ENCODE measurements at places on chromosomes 5 and 9.
A peak's percentile ranks its signal among the peaks of the same experiment; 100 is the strongest.

DNA sequence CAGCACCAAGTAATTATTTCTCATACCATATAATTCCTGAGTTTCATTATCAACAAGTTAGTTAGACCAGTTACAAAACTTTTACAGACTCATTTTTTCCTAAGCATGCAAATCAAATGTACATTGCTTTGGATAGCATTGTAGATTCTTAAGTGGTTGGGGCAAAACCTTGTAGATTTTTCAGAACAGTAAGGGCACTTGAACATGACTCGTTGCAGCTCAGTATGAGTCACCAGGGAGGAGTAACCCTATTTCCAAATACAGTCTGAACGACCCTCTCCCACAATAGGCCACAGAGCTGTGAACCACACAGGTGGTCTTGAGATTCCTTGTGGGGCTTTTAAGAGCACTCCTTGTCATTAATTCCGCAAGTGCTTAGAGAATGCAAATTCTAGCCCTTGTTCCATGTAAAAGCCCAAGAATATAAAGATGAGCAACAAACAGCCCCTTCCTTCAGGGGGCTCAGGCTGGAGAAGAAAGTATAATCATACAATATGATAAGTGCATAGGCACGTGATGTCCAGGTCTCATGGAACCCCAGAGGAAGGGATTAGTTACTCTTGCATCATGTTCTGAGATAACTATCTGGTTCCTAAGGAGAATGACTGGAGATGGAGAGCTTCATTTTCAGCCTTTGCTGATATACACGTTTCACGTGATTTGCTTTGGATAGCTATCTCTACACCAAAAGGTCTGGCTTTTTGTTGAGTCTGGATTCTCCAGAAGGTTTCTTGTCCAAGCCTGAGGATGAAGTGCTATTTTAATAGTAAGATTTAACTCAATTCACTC is 295.7 kb downstream of the KCNN2 start:
- DNase-seq, result no peak

DNA sequence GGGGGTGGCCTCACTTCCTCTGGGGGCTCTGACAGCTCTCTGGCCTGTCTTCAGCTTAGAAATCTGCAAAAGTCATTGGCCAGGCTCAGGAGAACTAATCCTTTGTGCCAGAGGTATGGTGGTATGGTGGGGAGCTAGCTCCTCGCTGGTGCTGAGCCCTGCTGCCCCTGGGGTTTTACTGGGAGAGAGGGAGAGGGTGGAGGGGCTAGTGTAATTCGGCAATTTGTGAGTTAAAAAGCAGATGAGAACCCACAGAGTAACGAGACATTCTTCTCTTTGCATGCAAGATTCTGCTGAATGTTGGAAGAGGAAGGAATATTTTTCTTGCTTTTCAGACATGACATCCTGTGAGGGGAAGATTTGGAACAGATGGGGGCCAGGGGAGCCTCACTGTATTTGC is 65.5 kb upstream of the SPRY4 start:
- no peak for DNase-seq

DNA sequence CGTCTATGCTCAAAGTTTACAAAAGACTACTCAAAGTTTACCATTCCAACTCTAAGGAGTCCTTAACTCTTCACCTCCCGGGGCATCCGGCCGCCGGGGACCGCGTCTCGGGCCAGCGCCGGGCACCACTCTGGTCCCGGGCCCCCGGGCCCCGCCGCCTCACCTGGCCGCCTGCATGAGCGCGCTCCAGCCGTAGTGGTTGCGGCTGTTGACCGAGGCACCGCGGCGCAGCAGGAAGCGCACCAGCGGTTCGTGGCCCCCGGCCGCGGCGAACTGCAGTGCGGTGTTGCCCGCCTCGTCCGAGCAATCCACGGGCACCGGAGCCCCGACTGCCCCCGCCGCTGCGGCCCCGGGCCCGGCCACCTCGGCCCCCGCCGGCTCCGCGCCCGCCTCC is 388 bp downstream of the ANKS6 start:
- peak; percentile 44 for DNase-seq

GRCh38 chr5:139758510-139759075 is 37.0 kb upstream of the PSD2 start:
- DNase-seq, result no peak

DNA sequence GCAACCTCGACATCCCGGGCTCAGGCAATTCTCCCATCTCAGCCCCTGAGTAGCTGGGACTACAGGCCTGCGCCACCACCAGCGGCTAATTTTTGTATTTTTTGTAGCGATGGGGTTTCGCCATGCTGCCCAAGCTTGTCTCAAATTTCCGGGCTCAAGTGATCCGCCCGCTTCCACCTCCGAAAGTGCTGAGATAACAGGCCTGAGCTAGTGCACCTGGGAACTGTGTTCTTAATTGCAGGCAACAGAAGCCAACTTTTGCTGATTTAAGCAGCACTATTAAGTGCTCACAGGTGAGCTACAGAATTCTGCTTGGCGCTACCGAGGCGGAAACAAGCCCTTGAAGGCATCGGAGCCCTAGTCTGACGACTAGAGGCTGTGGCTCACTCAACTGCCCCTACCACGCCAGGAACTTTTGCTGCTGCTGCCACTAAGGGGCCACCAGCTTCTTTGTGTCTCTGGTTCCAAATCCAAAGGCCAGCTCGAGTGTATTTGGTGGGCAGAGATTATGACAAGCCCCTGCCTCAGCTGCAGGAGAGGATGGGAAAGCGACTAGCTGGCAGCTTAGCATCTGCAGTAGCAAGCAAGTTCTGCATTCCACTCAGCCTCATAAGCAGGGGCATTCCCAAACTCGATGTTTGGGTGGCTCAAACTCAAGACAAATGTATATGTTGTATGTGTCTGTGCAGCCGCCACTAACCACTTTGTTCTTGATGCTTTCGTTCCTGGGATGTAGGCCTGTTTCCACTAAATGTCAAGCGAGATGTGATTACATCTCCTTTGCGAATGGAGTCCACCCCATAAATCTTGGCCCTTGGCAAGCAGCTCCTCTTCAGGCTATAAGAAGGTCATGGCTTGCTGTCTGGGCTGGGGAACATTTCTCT is 10.6 kb upstream of the HMCN2 start:
- no peak for DNase-seq

GRCh38 chr5:95178046-95178651 is 106.7 kb downstream of the MCTP1 start:
- DNase-seq, result peak; percentile 28

DNA sequence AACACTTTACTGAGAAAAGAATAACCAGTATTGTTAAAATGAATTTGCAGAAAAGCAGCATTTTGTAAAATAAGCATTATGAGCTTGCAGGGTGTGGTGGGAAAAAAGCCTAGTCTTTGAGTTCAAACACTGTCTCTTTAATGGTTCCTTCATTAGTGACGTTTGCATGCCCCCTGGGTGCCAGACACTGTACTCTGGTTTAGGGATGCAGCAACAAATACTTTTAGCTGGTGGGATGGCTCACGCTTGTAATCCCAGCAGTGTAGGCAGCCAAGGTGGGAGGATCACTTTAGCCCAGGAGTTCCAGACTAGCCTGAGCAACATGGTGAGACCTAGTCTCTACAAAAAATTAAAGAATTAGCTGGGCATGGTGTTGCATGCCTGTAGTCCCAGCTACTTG is 62.3 kb downstream of the MAST4 start:
- no peak for DNase-seq

GRCh38 chr5:103366918-103367549 is 108.5 kb downstream of the MACIR start:
- no peak for DNase-seq

GRCh38 chr5:84286662-84287061 is 98.0 kb downstream of the EDIL3 start:
- no peak for DNase-seq

GRCh38 chr5:83914199-83914598 is 193.5 kb upstream of the HAPLN1 start:
- no peak for DNase-seq

- DNase-seq, result no peak
Measured at GRCh38 chr9:116905171-116905588, 218.1 kb downstream of the TRIM32 start.

- no peak for DNase-seq
Measured at GRCh38 chr5:167514461-167514860, 777.0 kb upstream of the WWC1 start.

All from ELR (cell line).